ENCODE measurements at places on chromosomes 11 and 22. TPM values are rescaled to one million over a fixed set of nuclear protein-coding genes. Genes with fewer than 3 reads are reported as not detected.
A peak's percentile ranks its signal among the peaks of the same experiment; 100 is the strongest.

MMP8 gene
- total RNA-seq, result not detected

VPREB1 gene
- total RNA-seq, result not detected

RGL4 gene
- total RNA-seq, result not detected

MYOD1 gene
- total RNA-seq, result not detected

APOA4 gene
- total RNA-seq, result not detected

GRCh38 chr11:35427071-35427470, 7.7 kb upstream of the SLC1A2 start:
- DNase-seq, result no peak

DNA sequence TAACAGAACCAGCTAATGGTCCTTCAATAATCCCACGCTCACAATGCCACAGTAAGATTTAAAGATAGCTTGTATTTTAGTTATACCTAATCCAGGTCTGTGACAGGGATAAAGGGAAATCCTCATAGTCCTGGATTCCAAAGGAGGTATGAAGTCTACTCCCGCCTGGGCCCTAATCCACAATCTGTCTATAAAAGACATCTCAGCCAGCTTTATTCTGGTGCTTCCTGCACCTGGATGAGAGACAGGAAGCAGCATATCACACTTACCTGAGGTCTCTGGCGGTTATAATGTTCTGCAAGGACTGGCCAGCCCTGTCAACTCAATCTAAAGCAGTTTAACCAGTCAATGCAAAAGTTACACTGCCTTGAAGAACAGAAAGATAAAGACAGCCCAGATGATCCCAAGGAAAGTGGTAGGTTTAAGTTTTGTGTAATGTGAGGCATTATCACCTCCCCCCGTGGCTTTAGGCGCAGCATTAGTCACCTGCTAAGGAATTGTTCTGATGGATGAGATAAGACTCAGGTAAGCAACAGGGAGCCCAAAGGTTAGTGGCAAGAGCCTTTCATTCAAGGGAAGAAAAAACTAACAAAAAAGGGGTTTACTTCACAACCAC, 57.6 kb downstream of the PLEKHA7 start:
- peak; percentile 21 for DNase-seq

DNA sequence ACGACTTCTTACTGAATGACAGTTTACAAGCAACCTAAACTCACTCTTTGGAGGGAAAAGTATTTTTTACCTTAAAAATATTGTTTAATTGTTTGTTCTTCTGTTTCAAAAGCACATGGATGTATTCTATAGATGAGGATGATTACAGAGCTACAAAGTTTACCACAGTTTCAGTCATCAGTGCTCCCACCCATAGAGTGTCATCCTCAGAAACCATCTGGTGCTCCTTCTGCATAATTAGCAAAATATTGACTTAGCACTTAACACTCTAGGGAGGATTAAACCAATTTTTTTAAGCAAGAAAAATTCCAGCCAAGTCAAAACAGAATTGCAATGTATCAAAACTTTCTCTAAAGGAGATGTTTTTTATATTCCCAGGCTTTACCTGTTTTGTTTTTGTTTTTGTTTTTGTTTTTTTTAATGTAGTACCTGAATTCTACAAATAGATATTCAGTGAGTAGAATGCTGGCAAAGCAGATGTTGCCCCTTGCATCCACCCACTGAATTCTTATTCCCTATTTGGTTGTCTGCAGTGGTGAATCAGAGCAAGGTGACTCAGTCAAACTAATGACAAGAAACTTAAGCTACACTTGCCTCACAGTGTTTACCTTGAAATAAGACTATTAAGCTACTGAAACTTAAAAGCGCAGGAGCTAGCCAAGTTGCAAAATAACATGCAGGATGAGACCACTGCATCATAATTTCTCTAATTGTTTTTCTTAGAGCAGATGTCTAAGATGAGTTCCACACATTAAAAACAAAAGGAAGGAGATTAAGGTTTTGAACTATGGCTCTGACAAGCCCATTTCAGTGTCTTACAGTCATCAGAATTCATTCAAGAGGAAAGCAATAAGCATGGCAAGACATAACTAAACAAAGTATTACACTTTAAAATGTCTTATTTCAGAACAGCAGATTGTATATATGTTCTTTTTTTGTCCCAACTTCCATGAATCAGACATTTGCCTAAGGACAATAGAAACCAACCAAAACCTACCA, 155.1 kb upstream of the SOX6 start:
- no peak for DNase-seq

GRCh38 chr11:110296226-110297075, at the start of gene RDX:
RDX (minus strand) TSS chr11:110296614; CDS start chr11:110279692, 16,922 bp downstream.
- peak; percentile 67 for DNase-seq

GRCh38 chr11:106086135-106086534, 8.7 kb downstream of the AASDHPPT start:
- DNase-seq, result no peak

DNA sequence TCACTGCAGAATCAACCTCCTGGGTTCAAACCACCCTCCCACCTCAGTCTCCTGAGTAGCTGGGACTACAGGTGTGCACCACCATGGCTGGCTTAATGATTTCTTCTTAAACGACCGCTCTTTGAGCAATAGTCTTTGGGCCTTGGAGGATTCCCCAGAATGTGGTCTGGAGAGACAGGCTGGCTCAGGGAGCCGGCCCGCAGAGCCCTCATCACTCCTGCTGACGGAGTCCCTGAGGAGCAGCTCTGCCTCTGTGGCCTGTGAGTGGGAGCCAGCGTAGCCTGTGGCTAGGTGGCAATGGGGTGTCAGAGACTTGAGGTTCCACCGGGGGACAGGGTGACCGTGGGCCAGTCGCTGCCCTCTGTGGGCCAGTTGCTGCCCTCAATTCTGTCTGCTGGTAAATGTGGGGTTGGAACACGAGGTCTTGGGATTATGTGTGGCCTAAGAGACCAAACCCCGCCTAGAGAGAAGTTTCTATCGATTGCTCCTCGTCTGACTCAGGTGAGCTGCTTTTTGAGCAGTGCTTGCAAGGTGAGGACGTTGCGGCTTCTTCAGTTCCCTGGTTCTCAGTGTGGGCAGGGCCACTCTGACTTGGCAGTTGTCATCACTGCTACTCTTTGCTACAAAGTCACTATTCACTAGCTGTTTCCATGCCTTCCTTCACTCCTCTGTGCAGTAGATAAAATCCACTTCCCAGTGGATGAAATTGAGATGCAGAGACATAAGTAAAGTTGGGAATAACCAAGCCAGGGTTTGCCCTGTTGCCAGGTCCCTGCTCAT, 124.8 kb upstream of the NECTIN1 start:
- DNase-seq, result no peak

DNA sequence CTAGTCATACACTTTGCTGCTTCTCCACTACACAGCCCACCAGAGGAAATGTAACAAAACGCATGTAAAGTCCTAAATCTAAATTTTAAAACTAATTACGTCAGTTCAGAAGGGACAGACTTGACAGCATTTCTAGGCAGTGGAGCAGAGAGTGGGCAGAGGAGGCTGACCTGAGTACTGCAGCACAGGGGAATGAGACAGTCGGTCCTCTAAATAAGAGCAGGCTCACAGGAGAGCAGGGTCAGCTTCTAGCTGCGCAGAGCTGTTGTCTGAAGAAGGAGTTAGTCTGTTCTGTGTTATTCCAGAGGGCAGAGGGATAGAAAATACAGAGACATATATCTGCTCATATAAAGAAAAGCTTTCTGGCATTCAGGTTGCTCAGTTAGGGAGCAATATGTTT, 40.3 kb downstream of the JHY start:
- no peak for DNase-seq

DNA sequence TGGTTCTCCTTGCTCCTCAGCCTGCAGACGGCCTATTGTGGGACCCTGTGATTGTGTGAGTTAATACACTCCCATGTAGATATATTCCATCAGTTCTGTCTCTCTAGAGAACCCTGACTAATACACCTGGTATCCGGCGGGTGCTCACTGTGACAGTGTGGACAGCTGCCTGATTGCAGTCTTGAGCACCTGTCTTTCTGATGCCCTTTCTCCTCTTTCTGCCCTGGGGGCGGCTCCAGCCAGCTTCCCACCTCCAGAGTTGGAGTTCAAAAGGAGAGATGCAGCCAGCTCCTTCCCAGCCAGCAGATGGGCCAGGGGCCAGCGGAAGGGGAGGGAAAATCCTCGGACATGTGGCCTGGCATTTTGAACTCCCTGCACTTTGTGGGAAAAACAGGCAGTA, 15.0 kb downstream of the SMIM38 start:
- no peak for DNase-seq

- no peak for DNase-seq
These were observed 78.5 kb downstream of the MRTFA start for GRCh38 chr22:40557972-40558371.

DNA sequence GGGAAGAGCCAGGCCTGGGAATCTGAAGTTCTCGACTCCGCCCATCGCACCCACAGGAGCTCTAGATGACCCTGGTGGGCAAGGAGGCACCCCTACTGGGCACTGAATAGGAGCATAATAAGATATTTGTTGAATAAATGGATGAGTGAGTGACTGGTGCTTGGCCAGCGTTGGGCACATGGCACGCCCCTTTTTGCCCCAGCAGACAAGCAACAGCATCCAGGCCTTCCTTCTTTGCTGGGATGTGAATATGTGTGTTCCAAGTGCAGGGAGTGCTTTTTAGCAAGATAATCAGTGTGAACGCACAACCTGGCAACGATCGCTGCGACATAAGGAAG, 443 bp upstream of the CELF1 start:
- DNase-seq, result no peak

DNA sequence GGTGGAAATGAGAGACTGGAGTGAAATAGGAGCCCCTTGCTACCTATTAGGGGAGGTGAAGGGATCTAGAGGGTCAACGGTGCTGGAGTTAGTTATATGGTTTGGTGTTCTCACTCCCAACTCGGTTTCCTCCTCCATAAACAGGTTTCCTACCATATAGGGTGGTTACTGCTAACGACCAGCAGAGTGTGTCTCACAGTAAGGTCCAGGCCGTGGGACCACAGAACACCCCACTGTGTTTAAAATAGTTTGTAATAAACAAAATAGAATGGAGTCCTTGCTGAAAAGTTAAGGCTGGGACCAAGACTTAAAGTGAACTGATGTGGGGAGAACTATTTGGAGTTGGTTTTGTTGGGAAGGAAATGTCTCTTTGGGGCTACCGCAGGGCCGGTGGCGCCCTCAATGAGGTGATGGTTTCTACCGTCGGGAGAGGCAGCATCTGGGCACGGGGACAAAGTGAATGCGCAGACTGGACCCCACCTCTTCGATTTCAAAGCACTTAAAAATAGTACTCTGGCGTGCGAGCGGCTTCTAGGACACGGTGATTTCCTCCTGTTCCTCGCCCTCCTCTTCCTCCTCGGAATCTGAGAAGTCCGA, 4.5 kb downstream of the DBX1 start:
- DNase-seq, result no peak

DNA sequence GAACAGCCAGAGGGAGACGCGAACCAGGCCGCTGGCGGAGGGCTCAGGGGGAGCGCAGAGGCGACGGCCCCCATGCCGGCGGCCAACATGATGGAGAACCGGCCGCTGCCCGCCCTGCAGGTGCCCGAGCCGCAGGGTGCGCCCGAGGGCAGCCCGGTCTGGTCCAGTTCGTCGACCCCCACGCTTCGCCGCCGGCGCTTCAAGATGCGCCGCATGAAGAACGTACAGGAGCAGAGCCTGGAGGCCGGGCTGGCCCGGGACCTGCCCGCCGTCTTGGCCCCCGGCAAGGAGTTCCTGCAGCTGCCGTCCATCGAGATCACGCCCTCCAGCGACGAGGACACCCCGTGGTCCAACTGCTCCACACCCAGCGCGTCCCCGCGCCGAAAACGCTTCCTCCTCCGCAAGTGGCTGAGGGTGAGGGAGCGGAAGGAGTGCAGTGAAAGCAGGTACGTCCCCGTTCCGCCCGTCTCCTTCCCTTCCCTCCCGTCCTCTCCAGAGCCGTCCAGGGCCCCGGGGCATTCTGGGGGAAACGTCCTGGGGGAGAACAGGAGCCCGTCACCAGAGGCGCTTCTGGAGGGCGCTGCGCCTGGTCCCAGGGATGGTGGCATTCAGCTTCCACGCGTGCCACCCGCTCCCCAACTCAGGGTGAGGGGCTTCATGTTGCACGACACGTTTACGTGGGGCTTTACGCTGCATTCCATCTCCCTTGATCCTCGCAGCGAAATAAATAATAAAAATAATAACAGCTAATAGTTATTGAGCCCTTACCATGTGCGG, 840 bp downstream of the GRAMD1B start:
- DNase-seq, result no peak
